ENCODE measurements at places on chromosomes 11 and 22. TPM values are rescaled to one million over a fixed set of nuclear protein-coding genes. Genes with fewer than 3 reads are reported as not detected.

The GGTLC2 gene
- total RNA-seq = not detected

The RAC2 gene
- 54.1 TPM for total RNA-seq

The BRSK2 gene
- total RNA-seq = not detected

The PANX2 gene
- 2.7 TPM for total RNA-seq

The TECTA gene
- 3.1 TPM for total RNA-seq

The PNPLA5 gene
- not detected for total RNA-seq

The UPK3A gene
- not detected for total RNA-seq

The CLMP gene
- 119 TPM for total RNA-seq

The YPEL4 gene
- total RNA-seq = 2.5 TPM

The SCO2 gene
- total RNA-seq = 4.2 TPM

The ZFP91 gene
- total RNA-seq = 28.1 TPM

The SEC14L6 gene
- 0.25 TPM for total RNA-seq

The OR52J3 gene
- not detected for total RNA-seq

The SNU13 gene
- total RNA-seq = 118 TPM

The ENTHD1 gene
- total RNA-seq = not detected

All from cardiac ventricle fibroblast (primary cell).